ENCODE measurements at places on chromosomes 6 and 20.

DNA sequence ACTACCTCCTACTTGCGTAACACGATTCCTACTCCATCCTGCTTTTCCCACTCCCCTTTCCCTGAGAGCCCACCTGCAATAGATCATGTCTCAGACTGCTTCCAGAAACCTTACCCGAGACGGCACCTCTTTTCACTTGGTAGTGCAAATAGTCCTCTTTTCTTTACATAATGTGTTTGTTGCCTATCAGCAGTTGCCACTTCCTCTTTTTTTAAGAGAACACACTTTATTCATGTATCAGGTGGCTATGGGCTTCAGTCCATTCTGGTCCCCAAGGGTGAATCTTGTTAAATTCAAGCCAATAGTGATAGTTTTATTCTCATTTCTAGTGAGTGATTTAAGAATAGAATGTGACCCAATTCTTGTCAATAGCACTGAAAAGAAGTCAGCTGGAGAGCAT lies 57.7 kb upstream of the FERMT1 start:
- no peak for DNase-seq

GRCh38 chr6:30781395-30781742 lies 37.0 kb upstream of the IER3 start:
- no peak for DNase-seq

DNA sequence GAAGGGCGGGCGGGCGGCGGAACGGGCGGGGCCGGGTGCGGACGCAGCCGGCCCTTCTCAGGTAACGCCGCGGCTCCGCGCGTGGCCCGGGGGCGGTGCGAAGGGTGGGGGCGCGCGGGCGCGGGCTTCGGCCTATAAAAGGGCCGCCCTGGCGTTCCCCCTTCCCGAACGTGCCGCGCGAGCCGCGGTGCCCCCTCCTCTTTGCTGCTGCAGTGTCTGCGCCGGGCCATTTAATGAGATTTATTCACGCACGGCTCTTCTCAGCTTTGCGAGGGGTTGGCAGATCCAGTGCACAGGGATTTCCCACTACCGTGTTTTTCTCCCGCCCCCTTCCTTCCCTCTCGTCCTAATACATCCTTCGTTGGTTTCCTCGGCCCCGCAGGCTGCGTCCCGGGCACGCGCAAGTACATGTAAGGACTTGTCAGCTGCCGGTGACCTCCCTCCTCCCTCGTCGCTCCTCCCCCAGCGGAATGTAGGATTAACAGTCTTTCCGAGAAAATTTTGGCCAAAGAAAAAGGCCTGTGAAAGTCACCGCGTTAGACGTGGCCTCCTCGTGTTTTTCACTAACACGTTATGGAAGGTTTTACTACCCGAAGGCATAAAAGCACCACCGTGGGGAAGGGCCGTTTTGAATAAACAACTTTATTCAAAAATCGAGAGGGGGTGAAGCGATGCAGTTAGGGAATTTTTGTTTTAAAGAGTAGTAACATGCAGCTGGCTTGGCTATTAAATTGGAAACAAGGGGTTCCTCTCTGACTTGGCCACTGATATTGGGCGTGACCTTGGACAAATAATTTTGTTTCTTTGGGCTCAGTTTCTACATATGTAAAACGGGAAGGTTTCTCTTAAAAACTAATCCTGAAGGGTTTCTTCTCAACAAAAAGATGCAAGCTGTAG lies 966 bp upstream of the REV3L start:
- DNase-seq: peak; percentile 92

- no peak for DNase-seq
Observed at GRCh38 chr6:108710551-108710950, 137.7 kb upstream of the ARMC2 start.

DNA sequence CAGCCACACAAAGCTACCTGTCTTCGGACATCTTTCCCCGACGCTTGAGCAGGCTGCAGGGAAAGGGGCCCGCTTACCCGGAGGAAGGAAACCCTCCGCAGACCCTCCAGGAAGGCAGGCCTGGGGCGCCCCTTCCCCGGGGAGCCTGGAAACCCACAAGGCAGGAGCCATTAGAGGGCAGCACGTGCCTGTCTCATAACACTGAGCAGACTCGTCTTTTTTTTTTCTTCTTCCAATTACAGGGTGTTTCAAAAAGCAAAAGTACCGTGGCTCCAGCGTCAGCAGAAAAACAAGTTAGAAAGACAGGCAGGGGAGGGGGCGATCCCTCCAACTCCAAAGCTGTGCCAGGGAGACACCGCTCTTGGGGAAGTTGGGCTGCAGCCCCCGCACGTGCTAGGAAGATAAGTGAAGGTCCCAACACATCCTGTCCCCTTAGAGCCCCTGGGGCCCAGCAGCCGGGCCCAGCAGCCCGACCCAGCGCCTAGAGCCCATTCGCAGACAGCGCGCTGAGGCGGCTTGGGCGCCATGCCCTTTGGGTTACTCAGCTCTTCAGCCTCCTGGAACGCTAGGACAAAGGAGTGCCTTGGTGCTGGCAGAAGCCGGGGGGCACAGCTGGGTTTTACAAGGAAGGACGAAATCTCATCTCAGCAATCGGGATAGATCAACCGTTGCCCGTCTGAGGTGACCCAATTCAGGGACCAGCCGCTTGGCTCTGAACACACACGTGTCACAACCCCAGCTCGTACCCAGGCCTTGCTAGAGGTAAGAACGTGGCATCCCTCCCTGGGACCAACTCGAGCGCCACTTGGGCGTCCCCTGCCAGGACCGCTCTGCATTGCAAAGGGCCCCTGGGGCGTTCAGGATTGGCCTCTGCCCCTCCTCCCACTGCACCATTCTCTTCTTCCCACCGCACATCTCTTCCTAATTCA lies 136.3 kb downstream of the LY86 start:
- DNase-seq: peak; percentile 78

- no peak for DNase-seq
Observed at GRCh38 chr20:18541741-18542140, 25.5 kb upstream of the SMIM26 start.

DNA sequence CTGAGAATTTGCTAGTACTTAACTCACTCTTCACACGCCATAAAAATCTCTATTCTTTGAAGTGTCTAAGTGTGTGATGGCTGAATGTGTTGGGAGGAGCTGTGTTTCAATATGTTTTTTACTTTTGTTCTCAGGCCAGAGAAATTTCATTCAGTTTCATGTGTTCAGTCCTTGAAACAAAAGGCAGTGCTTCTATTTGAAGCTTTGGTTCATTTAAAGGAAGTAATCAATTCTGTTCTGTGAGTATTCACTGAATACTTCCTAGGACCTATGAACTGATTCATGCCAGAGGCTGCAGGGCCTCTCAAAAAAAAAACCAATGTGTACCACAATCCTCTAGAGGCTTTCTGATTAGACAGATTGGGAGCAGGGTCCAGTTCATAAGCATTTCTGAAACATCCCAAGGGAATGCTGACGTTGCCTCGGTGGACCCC lies 12.4 kb upstream of the F13A1 start:
- no peak for DNase-seq

GRCh38 chr6:34638834-34639736 lies 57.5 kb downstream of the ILRUN start:
- DNase-seq: no peak

DNA sequence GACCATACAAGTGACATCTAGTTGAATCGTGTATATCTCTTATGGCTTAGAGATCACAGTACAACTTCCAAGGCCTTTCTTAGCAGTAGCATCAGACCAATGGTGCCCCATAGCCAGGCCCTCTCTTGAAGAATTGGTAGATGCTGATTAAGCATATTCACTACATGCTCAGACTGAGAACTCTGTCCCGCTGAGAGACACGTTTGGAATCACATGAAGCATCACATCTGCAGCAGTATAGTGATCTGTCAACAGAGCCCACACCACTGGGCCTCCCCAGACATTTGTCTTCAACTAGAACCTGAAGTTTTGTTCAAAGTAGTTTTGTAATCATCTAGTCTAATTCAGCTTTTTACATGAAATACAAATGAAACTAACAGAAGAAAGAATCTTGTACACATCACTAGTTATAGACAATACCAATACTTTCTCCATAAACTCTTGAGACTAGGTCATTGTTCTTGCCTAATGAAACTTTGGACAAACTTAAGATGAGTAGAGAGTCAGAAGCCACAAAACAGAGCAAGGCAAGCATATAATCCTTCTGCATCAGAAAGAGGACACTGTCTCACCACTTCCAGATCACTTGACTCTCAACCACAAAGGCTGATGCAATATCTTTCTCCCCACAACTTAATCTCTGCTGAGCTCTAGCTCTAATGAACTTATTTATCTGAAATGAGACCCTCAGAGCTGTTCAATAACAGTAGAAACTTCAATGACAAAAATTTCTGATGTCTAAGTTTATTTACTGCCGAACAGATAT lies 182.7 kb downstream of the TBX18 start:
- no peak for DNase-seq

GRCh38 chr6:18326001-18326400 lies 61.1 kb upstream of the RNF144B start:
- DNase-seq: no peak

DNA sequence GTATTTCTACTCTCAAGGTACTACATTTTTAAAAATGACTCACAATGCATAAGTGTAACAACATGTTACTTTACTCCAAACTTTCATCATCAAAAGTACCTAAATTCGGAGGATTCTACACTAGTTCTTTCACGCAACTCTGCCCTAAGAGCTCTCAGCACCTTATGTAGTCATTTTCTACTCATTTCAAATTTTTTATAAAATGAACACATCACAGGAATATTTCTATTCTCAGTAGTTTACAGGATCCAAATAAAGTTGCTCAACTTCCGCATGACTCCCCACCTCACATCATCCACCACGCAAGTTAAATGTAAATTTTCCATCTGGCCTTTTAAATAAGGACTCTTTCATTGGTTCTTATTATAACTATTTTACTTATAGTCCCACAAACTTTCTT lies 344.9 kb upstream of the MANEA start:
- no peak for DNase-seq

DNA sequence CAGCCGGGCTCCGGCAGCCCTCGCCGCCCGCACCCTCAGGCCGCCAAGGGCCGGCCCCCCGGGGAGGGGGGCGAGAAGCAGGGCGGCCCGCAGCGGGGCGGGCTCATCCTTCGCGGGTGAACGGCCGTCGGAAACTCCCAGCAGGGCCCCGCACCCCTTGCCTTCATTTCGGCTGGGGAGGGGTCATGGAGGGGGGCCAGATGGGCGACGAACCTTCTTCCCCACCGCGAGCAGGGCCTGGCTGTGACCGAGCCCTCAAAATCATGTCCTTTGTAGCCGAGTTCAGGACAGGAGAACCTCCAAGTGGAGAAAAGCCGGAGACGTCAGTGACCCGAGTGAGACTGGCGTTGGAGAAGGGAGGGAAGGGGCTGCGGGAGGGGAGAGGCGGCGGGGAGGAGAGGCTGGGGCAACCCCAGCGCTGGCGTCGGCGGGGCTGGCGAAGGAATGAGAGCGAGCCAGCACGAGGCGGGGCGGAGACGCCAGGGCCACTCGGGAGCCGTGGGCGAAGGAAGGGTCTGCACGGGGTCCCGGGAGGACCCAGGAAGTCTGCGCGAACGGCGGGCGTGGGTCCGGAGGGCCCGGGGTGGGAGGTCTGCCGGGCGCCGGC lies 571 bp upstream of the FOXC1 start:
- DNase-seq: no peak

- peak; percentile 98 for DNase-seq
Observed at GRCh38 chr20:2470423-2471193, at the start of gene SNRPB. Gene SNRPB, minus strand, starts transcription at chr20:2470789. Its CDS starts 99 bp downstream, at chr20:2470690.

- no peak for DNase-seq
Observed at GRCh38 chr20:17635332-17636244, 46.5 kb downstream of the RRBP1 start.
